Diencephalon (tissue), 1 donor: ENCODE measurements at places on chromosomes 12 and 14. TPM values are rescaled to one million over a fixed set of nuclear protein-coding genes. Genes with fewer than 3 reads are reported as not detected.

Gene MSRB3
- 5.3 TPM for total RNA-seq

Gene ISCA2
- 25.4 TPM for total RNA-seq

Gene ANG
- total RNA-seq = 0.92 TPM

Gene PPM1H
- total RNA-seq = 27.0 TPM

Gene RDH16
- total RNA-seq = 0.23 TPM

Gene DRAM1
- total RNA-seq = 1.2 TPM

Gene SMAGP
- 1.4 TPM for total RNA-seq

Gene RHOJ
- 7.2 TPM for total RNA-seq

Gene INTS13
- 33.4 TPM for total RNA-seq

Gene PPP4R4
- total RNA-seq = 11.8 TPM

Gene MYF5
- not detected for total RNA-seq

Gene SERPINA10
- total RNA-seq = not detected

Gene IL22
- total RNA-seq = not detected

Gene P2RX2
- not detected for total RNA-seq

Gene ADAM21
- 0.69 TPM for total RNA-seq

Gene OR4N5
- total RNA-seq = not detected

Gene ANKRD9
- 12.0 TPM for total RNA-seq

Gene SYCP3
- total RNA-seq = 0.46 TPM

Gene CISTR
- not detected for total RNA-seq

Gene GNB3
- 3.2 TPM for total RNA-seq
